Stimulated activated CD4-positive, alpha-beta T cell treated with anti-CD3 and anti-CD28 coated beads, Interleukin-4, amount 100 ng/mL, for 4 hours (primary cell): ENCODE measurements at places on chromosomes 11 and 22.

GRCh38 chr11:11848891-11849746, 7.3 kb downstream of the USP47 start:
- DNase-seq: peak; percentile 38

GRCh38 chr11:126497581-126498122, 142.2 kb downstream of the ST3GAL4 start:
- no peak for DNase-seq

- no peak for DNase-seq
Measured at GRCh38 chr22:49548356-49549202, 279.1 kb downstream of the BRD1 start.

GRCh38 chr11:696955-697491, 1.4 kb downstream of the TMEM80 start:
- DNase-seq: no peak

GRCh38 chr11:14703731-14704130, 60.1 kb downstream of the PDE3B start:
- no peak for DNase-seq

DNA sequence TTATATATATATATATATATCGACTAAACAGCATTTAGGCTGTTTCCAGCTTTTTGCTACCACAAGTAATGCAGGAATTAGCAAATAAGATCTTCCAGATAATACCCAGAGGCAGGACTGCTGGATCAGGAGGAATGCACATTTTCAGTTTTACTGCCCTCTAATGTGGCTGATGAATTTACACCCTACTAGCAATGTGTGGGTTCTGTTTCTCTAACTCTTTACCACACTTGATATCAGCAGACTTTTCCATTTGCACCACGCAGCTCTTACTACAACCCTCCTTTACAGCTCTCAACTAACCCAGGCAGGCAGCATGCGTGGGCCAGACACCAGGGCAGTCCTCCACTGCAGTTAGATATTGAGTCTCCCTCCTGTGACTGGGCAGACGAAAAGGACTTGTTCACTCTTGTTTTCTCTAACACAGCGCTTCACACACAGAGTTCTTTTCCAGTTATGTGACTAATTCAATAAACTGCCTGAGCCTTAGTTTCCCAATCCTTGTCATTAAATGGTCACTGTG, 67.7 kb downstream of the IGLL5 start:
- no peak for DNase-seq

- DNase-seq: no peak
Measured at GRCh38 chr11:103601225-103601846, 435.1 kb upstream of the DDI1 start.

DNA sequence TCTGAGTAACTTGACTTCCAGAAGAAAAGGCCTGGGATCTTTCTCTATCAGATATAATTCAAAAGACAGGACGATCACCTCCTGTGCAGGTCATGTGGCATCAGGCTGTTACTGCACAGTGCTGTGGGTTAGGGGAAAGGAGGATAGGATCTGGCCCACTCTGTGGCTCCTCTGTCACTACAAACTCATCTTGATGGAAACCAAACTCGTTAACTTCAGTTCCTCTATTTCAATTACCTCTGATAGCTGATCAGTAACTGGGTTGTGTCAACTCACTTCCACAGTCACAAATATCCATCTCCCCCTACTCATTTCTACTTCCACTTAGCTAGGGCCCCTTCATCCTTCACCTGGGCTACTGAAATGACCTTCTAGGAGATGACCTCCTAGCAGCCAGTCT, 95.2 kb downstream of the RCN1 start:
- no peak for DNase-seq

DNA sequence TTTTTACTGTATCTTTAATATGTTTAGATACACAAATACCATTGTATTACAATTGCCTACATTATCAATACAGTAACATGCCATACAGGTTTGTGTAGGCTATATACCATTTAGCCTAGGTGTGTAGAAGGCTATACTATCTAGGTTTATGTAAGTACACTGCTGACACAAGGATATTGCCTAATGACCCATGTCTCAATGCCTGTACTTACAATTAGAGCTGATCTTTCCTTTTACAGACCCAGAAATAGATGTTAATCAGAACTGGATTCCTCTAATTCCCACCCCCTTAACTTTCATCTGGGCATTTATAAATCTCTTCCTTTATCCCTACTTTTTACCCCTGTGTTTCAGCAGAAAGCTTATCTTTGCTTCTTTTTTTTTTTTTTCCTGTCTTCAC, 229.5 kb downstream of the METTL15 start:
- no peak for DNase-seq

DNA sequence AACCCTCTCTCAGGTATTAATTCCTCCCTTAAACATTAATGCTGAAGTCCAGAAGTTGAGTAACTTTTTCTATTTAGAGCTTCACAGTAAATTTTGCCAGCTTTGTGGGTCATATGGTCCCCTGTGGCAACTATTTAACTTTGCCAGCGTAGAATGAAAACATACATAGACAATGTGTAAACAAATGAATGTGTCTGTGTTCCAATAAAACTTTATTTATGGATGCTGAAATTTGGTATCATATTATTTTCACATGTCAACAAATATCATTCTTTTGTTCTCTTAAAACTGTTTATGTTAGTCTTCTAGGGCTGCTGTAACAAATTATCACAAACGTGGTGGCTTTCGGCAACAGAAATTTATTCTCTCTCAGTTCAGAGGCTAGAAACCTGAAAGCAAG, 85.1 kb downstream of the TMEM135 start:
- no peak for DNase-seq

DNA sequence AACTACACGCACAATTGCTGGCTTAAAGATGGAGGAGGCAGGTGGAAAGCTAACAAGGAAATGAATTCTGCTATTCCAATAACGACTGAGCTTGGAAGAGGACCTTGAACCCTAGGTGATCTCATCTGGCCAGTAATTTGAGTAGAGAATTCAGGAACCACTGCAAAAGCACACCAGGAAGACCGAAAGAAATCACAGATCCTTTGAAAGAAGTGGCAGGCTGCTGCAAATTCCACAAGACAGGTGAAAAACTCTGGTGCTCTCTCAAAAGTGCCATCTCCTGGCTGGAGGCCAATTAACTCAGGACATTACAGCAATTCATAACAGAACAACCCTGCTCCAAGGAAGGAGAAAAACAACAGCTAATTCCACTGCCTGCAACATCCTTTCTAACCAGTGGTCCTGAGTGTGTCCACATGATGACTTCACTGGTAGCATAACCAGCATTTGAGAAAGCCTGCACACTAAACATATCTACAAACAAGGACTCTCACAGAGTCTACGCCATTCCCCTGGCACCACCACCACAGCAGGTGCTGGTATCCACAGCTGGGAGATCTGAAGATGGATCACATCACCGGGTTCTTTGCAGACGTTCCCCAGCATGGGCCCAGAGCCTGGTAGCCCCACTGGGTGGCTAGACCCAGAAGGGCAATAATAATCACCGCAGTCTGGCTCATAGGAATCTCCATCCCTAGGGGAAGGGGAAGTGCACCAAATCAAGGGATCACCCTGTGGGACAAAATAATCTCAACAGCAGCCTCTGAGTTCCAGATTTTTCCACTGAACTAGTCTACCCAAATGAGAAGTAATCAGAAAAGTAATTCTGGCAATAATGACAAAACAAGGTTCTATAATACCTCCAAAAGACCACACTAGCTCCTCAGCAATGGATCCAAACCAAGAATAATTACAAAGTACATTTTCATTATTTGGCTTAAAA, 44.9 kb upstream of the CLTCL1 start:
- DNase-seq: no peak

DNA sequence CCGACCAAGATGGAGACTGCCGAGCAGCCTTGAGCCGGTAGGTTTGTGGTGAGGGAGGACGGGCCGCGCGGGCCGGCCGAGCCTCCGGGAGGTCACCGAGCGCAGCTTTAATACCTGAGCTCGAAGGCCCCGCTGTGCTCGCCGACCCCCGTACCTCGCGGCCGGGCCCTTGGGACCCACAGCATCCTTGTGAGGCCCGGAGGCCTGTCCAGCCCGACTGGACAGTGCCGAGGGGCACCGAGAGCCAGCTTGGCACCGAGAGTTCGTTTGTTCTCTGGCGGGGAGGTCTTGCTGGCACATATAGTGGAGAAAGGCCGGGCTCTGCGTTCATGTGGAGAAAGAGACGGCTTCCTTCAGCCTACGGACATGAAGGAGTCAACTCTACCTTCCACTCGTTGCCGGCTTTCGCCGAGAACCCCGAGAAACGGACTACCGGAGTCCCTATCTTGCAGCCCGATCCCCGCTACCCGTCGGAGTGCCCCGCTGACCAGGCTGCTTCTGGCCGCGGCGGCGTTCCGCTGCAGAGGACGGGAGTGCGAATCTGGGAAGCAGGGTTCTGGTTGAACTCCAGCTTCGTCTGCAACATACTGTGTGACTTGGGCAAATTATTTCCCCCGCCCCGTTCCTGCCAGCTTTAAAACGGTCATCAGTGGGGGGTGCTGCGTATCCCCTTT, 349 bp downstream of the TSSC4 start:
- DNase-seq: no peak

- DNase-seq: no peak
Measured at GRCh38 chr11:63563201-63564055, at the start of gene PLAAT2. PLAAT2 (minus strand) TSS chr11:63563379; CDS start chr11:63563324, 55 bp downstream.

GRCh38 chr22:24728790-24729637, 45.5 kb downstream of the PIWIL3 start:
- no peak for DNase-seq

DNA sequence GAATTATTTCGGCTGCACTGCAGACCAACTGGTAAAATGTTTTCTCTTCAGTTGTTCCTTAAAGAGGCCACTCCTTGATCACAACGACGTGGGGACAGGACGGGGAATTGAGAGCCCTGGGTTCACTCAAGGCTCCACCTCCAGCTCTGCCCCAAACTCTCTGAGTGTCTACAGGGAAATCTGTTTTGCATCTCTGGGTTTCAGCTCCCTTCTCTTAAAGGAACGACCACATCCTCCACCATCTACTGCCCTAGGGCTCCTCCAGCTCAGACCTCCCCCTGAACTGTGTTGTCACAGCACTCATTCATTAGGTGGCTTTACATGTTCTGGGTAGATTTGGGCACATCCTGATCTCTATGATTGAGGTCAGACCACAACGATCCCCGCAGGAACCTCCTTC, 5.1 kb upstream of the PPFIA1 start:
- no peak for DNase-seq

GRCh38 chr11:20874358-20874757, 205.0 kb downstream of the NELL1 start:
- no peak for DNase-seq

GRCh38 chr11:45267052-45267451, 19.1 kb downstream of the SYT13 start:
- no peak for DNase-seq
